LHCN-M2 (cell line): ENCODE measurements at places on chromosomes 7 and 10.

DNA sequence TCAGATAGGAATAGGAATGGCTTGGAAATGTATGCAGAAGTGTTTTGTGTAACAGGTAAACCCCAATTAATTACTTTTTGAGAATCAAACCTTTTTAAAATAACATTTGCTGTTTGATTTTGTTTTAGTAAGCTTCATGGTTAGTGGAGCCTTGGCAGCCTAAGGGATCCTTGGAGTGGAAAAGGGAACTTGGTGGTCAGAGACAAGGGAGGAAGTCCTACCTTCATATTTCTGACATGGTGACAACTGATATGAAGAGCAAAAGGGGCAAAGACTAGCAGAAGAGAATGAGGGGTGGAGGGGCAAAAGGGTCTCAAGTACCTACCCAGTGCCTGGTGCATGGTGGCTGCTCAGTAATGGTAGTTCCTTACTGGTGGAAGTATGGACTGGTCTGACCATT is 32.3 kb downstream of the AHCYL2 start:
- DNase-seq = no peak

DNA sequence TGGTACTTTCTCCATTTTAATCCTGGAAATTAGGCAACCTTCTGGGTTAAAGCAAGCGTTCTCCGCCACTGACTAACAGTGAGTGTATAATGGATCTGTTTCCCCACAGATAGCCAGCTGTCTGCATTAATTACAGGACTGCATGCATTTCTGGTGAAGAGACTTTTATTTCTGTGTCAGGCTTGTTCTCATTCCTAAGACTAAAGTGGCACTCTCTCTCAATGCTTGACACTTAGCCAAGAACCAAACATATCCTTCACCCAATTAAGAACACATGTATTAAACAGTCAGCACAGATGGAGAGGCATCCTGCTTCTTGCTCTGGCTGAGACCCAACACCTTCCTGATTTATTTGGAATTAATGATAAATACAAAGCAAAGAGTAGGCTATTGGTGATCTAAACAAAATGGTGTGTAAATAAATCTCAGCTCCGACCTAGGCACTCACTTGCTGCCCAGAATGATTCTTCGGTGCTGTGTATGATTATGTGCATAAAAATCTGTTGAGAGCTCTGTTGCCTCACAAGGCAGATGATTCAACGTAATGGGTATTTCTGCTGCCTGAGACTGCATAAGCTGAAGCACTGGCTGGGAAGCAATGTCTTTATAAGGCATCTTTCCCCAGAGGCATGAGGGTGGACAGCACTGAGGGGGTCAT is 16.8 kb downstream of the CALU start:
- peak; percentile 96 for DNase-seq

GRCh38 chr7:50336894-50337703 is 32.6 kb downstream of the IKZF1 start:
- DNase-seq = no peak

DNA sequence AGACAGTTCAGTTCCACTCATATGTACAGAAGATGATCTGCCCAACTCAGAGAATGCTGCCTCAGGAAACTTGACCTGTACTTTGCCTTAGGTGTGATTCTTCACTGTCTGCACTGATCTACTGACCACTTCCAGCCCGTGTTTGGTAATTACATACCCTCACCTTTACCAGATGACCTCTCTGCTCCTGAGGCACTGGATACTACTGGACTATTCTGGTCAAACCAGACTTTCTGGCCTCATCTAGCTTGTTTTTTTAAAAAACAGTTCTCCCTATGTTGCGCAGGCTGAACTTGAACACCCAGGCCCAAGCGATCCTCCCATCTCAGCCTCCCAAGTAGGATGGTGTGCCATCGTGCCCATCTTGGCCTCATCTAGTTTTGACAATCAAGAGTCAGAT is 26.2 kb downstream of the IDE start:
- no peak for DNase-seq

- peak; percentile 89 for DNase-seq
Measured at GRCh38 chr7:1123715-1124114, 35.8 kb downstream of the GPER1 start.
